ENCODE measurements at places on chromosomes 3 and 15.

DNA sequence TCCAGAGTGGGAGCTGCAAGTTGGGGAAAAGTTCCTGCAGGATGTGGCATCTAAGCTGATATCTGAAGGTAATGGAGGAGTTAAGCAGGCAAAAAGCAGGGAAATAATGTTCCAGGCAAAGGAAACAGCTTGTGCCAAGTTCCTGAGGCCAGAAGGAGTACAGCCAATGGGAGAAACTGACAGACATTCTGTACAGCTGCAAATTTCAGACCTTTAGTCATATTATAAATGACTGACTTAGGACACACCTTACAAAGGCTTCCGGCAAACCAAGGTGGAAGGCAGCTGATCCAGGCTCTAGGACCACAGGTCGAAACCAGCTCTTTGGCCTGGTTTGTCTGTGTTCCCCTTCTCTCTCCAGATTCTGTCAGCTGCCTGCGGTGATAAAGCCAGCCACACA, 9.3 kb downstream of the WWTR1 start:
- DNase-seq, result no peak

DNA sequence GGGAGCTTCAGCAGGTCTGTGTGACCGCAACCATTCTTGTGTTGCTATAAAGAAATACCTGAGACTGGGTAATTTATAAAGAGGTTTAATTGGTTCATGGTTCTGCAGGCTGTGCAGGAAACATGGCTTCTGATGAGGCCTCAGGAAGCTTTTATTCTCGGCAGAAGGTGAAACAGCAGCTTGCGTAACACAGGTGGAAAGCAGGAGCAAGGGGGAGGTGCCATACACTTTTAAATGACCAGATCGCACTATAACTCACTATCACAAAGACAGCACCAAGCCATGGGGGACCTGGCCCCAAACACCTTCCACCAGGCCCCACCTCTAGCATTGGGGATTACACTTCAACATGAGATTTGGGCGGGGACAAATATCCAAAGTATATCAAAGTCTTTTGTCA, 8.3 kb upstream of the CIB2 start:
- no peak for DNase-seq

DNA sequence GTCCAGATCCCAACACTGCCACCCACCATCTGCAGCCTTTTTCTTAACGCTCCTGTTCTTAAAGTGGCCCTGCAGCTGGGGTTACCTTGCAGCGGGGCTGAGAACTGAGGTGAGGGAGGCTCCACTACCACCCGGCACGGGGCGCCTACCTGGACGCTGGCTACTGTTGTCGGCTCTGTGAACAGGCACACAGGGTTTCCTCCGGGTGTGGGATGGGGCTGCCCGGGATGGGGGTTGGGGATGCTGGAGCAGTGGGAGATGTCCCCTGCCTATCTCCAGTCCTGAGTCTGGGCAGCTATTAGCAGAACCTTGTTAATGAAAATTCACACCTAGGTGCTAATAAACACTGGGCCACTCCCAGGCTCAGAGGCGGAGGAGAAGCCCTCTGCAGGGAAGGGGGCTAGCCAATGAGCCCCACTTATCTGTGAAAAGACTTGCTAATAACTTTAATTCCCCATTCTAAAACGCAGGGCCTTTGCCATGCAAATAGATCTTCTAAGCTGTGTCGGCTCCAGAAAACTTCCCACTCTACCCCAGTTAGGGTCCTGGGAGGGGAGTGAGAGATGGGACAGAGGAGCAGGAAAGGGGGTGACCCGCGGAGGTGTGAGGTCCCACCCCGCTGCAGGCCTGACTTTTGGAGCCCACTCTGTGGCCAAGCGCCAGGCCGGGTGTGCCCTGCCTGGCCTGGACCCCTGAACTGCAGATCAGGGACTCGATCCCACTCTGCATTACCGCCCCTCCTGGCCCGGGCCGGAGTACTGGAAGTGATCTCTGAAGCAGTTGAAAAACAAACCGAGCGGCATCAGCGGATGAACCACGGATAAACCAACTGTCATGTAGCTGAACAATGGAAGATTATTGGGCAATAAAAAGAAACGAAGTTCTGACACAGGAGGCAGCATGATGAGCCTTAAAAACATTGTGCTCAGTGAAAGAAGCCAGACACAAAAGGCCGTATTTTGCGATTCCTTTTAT, 3.1 kb downstream of the MESP1 start:
- no peak for DNase-seq

DNA sequence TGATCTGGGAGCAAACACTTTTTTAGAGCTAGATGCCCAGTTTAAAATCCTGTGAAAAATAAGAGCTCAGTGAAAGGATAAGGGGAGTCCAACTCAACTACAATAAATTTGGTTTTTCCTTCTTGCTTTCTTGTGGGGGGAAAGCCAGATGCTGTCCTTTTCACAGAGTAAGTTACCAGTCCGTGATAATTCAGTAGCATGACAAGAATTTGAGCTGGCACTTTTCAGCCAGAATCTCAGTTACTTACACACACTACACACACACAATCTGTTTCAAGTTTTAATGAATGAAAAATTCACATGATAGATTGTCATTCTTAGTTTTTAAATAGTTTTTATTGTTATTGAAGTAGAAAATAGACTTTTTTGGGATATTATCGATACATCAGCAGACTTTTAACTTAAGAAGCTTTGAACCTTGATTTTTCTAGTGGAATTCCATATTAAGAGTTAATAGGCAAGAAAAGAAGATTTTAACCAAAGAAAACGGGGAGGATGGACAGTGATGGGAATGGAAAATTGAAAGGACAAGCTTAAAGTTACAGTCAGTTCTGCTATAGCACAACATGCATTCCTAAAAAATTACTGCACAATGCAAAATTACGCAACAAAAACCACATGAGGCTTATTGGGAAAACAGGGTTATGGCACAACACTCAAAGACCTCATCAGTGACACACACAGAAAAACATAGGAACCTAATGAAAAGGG, 47.0 kb downstream of the PSMD6 start:
- DNase-seq, result no peak

- DNase-seq, result no peak
Measured at GRCh38 chr3:25547103-25547502, 117.6 kb downstream of the TOP2B start.

DNA sequence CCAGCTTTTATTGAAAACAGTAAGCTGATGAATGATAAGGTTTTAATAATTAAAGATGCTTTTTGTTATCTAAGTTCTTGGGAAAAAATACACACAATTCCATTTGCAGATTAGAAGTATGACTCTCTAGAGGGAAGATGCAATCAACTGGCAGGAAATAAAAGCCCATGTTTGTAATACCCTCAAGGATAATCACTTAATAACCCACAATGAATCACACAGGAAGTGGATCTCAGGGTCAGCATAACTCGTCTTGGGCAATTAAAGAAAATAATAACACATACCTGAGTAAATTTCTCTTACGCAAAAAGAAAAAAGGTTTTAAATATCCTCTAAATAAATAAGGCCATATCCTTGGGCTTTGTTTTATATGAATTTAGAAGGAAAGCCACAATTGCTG, 9.4 kb upstream of the EID1 start:
- no peak for DNase-seq

- DNase-seq, result no peak
Measured at GRCh38 chr3:117856354-117856753, 1146.8 kb downstream of the TUSC7 start.

- peak; percentile 4 for DNase-seq
Measured at GRCh38 chr3:27431116-27431515, 53.1 kb downstream of the SLC4A7 start.

DNA sequence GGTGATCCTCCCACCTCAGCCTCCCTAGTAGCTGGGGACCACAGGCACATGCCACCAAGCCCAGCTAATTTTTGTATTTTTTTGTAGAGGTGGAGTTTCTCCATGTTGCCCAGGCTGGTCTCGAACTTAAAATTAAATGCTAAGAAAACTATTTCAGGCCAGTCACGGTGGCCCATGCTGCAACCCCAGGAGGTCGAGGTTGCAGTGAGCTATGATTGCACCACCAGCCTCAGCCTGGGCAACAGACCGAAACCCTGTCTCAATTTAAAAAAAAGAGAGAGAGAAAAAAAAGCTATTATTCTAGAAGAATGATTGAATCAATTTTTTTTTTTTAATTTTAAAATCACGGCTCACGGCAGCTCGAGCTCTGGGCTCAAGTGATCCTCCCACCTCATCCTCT, 4.7 kb downstream of the SLC51A start:
- DNase-seq, result no peak

- no peak for DNase-seq
Measured at GRCh38 chr3:139824864-139825263, 110.1 kb upstream of the CLSTN2 start.

DNA sequence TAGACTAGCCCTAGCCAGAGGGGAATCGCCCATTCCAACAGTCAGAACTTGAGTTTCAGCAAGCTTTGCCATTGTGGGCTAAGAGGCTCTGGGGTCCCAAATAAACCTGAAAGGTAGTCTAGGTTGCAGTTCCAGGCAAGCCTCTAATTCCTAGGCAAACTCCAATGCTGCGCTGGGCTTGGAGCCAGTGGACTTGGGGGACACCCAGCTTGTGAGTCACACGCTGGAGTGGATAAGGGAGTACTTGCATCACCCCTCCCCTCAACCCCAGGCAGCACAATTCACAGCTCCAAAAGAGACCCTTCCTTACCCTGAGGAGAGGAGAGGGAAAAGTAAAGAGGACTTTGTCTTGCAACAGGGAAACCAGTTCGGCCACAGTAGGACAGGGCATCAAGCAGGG, 105.2 kb upstream of the DPPA4 start:
- no peak for DNase-seq

DNA sequence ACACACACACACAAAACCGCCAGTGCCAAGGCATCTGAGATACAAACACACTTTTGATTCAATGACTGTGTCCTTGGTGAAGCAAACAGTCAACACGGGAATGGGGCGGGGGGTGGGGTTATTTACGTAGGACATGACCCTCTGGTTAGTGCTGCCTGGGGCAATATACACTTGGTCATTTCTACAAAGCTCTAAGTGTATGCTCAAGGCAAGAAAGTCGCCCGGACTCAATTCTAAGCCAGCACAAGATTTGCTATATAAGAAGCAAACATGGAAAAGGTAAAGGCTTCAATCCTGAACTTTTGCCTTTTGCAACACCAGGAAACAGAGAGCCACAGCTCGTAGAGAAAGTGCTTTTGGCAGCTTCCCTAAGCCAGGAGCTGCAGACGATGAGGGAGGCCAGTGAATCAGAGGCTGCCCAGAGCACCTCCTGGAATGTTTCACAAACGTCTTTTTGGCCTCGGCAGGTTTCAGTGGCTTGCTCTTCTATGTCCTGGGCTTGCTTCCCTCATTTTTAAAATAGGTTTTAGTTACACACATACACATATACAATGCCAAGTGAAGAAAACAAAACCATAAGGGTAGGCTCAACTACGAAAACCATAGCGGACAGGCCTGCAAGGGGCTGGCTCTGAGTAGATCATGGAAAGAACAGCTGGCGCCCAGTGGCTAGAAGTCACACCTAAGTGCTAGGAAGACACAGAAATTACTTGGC, 73.6 kb downstream of the TM4SF4 start:
- DNase-seq, result no peak

DNA sequence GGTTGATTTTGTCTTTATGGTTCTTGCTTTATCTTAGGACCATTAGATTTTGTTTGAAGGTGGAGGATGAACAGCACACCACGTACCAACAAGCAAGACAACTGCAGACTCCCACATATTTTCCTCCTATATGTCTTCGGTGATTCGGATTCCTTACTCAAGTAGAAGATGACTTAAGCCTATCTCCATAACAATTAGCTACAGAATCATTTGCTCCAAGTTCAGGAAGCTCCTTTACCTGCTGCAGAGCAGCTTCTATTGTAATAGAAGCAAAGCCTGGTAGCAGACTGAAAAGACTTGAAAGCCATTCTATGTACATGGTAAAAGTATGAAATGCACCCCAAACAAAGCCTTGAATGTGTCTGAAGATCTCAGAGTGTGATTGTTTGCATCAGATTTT, 229.0 kb downstream of the SOX2 start:
- no peak for DNase-seq

GRCh38 chr3:156304406-156304805, 184.0 kb downstream of the KCNAB1 start:
- no peak for DNase-seq

GRCh38 chr15:28987337-28987736, 101.6 kb downstream of the APBA2 start:
- no peak for DNase-seq

DNA sequence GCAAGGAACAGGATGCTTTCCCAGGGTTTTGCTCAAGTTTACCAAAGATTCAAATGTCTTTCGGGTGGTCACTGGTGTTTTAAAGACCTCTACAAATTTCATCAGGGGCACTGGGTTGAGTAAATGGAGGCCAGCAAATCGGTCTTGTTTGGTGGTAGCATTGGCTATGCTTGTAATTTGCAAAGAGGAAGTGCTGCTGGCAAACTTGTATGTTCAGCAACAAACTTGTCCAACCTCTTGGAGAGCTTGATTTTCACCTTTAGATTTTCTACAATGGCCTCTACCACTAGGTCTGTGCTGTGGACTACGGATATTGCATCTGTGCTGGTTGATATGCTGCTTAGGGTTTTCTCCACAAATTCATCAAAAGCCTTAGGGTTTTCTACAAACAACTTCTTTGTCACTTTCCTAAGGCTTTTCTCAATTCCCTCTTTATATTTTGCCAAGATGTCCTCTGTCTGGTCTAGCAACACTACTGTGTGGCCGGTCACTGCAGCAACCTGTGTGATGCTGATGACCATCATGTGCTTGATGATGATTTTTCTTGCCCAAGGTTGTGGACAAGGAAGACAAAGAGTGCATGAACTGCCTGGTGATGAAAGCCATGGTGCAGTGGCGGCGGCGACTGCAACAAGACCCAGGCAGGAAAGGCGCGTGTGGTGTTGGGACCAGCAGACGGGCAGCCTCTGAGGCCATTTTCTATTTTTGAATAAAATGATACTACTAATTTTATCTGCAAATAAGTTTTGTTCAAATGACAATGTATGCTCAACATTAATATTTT, 50.8 kb downstream of the RFX7 start:
- DNase-seq, result no peak

GRCh38 chr3:183281126-183281797, 28.2 kb downstream of the B3GNT5 start:
- no peak for DNase-seq

DNA sequence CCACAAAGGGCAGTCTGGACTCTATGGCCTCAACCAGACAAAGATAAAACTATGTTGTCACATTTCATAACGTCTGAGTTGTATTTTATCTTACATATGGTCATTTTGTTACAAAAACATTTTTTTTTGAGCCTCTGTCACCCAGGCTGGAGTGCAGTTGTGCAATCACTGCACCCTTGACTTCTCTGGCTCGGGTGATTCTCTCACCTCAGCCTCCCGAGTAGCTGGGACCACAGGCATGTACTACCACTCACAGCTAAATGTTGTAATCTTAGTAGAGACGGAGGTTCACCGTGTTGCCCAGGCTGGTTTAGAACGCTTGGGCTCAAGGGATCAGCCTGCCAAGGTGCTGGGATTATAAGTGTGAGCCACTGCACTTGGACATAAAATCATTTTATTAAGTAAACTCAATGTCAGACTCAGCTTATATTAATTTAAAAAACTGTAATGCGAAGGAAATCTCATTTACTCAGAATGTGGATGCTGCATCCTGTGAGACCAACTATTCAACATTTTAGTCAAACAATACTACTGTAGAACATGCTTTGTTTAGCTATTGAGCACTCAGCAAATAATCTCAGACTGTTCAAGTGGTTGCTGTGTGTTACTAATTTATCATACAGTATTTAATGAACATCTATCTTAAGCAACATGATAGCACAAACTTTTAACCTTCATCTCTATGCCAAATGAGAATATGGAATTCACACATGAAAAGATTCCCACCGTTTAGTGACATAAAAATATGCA, 209.2 kb downstream of the TBL1XR1 start:
- no peak for DNase-seq

- DNase-seq, result no peak
Measured at GRCh38 chr3:170424879-170425278, 6.2 kb downstream of the CLDN11 start.

- no peak for DNase-seq
Measured at GRCh38 chr3:23667536-23668429, 138.0 kb upstream of the UBE2E1 start.
